H7 (cell line): ENCODE measurements at places on chromosomes 6 and 20. TPM values are rescaled to one million over a fixed set of nuclear protein-coding genes. Genes with fewer than 3 reads are reported as not detected.

DNA sequence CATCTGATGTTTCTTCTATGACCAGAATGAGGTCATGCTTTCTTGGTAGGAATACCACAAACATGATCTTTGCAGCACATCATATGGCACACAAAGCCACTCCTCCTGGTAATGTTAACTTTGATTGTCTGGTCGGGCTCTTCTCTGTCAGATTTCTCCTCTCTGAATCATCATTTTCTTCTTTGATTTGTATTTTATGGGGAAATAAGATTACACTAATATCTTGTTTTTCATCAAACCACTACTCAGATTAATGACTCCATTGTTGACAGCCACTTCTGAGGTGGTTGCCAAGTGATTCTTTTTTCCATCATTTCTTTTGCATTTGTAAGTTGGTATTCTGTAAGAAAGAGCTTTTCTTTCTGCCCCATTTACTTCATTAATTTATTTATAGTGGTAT, 29.5 kb downstream of the TRMT11 start:
- DNase-seq, result no peak

Gene TSPYL4
- total RNA-seq, result 8.1 and 14.9 TPM in 2 replicates

- DNase-seq, result no peak
These were observed 251.4 kb downstream of the DLL1 start for GRCh38 chr6:170039156-170040114.

Gene PTCRA
- not detected in 2 replicates for total RNA-seq

Gene SRSF3
- total RNA-seq, result 111 and 171 TPM in 2 replicates

Gene TLDC2
- total RNA-seq, result 0.31 and 0.44 TPM in 2 replicates

Gene PTCHD4
- 0.11 and 0.17 TPM in 2 replicates for total RNA-seq

GRCh38 chr6:21022343-21023107, 488.3 kb downstream of the CDKAL1 start:
- no peak for DNase-seq

DNA sequence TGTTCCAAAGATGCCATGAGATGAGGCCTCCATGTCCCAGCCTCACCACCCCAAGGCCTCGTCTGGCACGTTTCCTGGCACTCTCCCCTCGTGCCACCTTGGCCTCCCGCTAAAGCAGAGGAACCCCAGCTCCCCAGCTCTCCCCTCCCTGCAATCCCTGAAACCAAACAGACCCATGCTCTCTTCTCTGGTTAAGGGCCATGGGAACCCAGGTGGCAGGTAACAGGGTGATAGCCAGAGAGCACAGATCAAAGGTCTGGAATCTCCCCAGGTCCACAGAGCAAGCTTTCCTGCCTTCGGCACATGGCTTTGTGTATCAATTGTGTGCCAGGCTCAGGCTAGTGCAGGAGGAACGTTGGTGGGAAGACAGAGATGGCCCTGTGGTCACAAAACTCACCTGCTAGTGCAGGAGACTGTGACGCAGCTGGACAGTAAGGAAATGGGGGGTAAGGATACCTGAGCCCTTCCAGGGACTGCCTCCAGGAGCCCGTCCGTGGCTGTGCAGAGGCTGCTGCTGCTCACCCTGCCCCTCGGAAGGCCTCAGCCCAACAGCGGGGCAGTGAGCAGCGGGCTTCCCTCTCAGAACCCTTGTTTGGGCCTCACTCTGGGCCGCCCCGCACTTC, 39.0 kb downstream of the MYH7B start:
- DNase-seq, result no peak

Gene YTHDF1
- total RNA-seq, result 32.6 and 36.0 TPM in 2 replicates

- no peak for DNase-seq
These were observed 697.2 kb upstream of the CITED2 start for GRCh38 chr6:140071601-140072062.

GRCh38 chr6:81172056-81172740, 580.3 kb downstream of the TENT5A start:
- no peak for DNase-seq

DNA sequence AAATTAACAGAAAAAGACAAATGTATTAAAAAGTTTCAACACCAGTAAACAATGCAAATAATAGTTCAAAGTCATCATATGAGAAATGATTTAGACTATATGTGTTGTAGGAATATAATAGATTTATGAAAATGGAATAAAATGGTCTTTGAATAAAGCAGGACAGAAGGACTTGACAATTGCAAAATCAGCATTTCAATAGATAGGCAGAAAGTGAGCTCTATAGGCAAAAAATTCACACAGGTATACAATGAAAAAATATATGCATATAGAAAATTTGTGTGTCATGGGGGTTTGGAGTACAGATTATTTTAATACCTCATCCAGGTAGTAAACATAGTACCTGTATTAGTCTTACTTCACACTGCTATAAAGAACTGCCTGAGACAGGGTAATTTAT, 571.1 kb upstream of the EYS start:
- DNase-seq, result no peak

Gene SPO11
- total RNA-seq, result not detected in 2 replicates

DNA sequence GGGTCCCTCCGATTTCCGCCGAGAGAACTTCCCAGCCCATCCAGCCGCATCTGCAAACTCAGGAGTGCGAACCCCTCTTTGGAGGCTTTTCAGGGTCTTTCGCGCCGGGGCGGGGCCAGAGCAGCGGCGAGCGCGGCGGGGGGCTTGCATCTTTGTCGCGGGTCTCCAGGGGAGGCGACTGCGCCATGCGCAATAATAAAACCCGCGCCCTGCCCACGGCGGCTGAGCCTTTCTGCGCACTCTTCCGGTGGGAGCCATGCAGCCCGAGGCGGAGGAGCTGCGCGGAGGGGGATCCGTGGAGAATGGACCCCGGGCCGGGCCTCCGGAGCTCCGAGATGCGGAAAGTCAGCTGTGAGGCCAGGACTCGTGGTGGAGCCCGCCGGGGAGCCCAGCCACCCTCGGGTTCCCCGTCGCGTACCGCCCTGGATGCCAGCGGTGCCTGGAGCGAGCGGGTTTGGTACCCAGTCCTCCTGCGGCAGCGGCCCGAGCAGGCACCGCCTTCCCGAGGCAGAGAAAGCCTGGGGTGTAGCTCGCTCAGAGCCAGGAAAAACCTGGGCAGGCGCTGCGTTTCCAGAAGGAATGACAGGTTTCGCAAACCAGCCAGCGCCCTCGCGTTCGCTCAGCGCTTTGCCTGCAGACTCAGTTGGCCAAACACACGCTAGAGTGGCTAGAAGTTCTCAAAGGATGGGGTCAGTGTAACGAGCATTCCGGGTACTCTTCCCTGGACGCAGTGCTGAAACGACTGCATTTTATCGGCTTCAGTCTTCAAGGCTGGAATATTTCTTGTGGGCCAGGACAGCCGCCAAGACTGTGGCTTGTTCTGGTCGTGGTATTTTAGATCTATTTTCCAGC, 1.2 kb downstream of the AKAP12 start:
- peak; percentile 79 for DNase-seq

DNA sequence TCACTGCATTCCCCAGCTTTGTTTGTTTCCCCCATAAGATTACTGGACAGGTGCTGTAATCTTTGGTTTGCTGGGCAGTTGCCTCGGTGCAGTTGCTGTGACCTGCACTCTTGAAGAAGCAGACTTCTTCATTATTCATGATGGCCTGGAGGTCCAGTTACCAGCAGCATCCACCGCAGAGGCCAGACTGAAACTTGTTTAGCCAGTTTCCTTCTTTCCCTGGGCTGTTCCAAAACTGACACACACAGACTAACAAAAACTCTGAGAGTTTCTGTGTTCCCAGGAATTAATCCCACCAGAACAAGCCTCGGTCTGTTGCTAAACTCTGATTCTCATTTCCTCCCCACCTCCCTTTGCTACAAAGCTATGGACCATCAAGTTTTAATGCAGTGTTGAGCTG, 144.1 kb downstream of the QRSL1 start:
- DNase-seq, result no peak

DNA sequence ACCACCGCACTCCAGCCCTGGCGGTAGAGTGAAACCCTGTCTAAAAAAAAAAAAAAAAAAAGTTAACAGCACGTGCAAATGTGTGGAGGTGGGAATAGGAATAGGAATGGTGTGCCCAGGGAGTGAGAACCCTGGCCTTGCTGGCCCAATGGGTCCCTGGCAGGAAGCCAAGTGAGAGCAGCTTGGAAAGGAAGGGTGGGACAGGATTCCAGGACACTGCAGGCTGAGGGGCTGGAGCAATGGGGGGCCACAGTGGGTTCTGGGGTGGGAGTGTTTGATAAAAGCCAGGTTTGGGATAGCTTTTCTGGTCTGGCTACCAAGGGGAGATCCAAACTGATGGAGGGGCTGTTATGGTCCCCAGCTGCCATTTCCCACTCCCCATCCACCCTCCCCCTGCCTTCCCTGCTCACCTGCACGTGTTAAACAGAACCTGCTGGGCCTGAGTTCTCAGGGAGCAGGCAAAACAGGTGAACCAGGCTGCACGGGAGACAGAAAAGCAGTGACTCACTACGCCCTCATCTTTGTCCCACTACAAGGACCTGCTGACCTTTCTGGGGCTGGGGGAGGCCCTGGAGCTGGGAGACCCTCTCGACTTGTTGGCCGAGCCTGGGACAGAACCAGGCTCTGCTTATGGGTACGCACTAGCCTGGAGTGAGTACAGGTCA, 3.3 kb downstream of the SUN5 start:
- DNase-seq, result no peak

Gene SFTA2
- not detected in 2 replicates for total RNA-seq

DNA sequence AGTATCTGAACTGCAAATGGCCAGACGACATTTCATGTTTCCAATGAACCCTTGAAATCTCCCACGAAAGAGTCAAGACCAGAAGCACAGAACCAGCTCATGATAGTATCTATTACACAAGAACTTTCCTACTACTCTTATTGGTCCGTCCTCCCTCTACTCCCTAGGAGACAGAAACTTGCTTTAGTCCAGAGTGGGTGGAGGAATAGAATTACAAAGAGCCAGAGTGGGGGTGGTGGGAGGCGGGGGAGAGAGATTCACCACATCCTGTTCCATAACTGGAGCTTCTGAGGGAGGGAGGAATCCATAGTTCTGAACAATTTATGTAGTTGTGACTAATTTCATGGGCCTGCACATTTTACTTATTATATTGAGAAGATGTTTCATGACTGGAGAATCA, 18.5 kb upstream of the WFDC10A start:
- DNase-seq, result no peak

DNA sequence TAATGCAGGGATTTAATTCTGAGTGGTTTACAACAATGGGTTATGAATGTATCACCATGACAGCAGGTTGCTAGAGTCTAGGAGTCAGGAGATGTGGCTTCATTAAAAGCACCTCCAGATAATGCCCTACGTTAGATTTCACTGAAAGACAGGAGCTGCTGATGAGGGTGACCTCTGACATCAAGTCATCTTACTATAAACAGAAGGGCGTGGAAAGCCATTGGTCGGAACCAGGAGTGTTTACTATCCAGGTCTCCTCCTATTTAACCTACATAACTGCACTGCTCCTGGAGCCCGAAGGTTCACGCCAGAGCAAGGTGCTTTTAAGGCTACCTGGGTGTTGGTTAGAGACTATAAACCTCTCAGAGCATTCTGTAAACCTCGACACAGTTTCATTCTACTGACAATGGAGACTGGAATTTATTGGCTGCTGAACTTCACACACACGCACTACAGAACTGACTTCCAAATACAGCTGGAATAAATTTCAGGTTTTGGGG, 128.7 kb downstream of the EYA4 start:
- DNase-seq, result no peak

DNA sequence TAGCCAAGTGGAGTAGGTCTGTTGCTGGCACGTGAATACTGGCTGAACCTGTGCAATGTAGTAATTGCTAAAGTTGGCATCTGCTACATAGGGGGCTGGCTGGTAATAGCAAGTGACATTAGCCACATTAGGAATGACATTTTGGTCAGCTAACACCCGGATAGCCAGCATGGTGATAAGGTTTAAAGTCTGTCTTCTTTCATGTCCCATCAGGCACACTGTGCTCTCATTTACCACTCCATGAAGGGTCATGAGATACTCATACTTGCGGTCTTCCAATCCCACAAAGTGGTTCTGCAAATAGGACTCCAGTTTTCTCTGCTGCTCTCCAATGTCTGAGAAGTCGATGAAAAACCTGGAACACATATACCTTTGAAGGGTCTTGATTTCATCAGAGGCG, 2.8 kb downstream of the TENT5A start:
- no peak for DNase-seq

Gene LATS1
- total RNA-seq, result 13.5 and 15.2 TPM in 2 replicates

Gene STMND1
- not detected in 2 replicates for total RNA-seq

GRCh38 chr6:8392569-8392968, 42.8 kb downstream of the SLC35B3 start:
- DNase-seq, result no peak

GRCh38 chr6:153662982-153663381, 376.1 kb upstream of the OPRM1 start:
- no peak for DNase-seq
